Stimulated activated CD4-positive, alpha-beta T cell treated with anti-CD3 and anti-CD28 coated beads, Interleukin-15, amount 100 ng/mL, for 48 hours (primary cell): ENCODE measurements at places on chromosomes 1 and 21.
A peak's percentile ranks its signal among the peaks of the same experiment; 100 is the strongest.

- DNase-seq: no peak
Observed at GRCh38 chr1:247417831-247418230, 1.9 kb downstream of the NLRP3 start.

DNA sequence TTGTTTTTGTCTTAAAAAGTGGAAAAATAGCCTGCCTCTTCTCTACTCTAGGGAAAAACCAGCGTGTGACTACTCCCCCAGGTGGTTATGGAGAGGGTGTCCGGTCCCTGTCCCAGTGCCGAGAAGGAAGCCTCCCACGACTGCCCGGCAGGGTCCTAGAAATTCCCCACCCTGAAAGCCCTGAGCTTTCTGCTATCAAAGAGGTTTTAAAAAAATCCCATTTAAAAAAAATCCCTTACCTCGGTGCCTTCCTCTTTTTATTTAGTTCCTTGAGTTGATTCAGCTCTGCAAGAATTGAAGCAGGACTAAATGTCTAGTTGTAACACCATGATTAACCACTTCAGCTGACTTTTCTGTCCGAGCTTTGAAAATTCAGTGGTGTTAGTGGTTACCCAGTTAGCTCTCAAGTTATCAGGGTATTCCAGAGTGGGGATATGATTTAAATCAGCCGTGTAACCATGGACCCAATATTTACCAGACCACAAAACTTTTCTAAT lies 35.0 kb upstream of the TDRD10 start:
- no peak for DNase-seq

DNA sequence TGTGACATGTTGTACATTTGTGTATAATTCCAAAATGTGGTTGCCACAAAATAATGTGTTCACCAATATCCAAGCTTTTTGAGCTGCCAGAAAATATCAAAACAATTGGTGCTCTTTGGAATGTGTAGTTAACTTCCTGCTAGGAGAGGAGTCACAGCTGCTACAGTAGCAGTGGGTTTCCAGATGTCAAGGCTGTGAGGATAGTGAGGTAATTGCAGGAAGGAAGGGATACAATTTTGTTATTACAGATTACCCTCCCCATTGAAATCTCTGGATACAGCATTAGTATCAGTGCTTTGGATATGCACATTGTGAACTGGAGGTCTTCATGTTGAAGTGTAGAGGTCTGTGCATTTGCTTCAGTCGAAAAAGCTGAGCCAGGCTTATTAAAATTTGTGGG lies 253.2 kb downstream of the PTPRC start:
- no peak for DNase-seq

- peak; percentile 3 for DNase-seq
Observed at GRCh38 chr1:239811211-239811885, 280.3 kb upstream of the FMN2 start.

DNA sequence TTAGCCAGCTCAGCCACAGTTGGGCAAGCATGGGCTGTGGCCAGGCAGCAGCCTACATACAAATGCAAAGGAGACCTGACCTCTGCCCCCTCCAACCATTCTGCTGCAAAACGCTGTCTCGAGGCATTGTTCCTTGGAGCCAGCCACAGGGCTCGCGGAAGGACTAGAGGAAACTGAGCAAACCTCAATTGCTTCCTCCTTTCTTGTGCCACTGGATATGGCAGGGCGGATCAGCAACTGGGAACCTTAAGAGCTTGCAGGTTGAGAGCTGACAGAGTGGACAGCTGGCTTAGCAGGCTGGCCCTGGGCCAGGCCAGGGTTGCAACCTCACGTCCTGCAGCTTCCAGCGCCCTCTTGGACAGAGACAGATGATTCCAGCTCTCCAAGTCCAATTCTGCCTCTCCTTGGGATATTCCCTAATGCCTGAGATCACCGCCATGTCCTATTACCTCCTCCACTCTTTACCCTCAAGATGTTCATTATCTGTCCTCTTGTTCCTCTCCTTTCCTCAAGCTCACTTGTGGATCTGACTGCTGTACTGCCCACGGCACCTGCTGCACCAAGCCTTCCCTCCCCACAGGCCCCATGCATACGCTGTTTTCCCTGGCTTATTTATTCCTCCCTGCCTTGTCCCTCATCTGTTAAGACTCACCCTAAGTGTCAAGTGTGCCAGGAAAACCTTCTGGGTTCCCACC lies 67.5 kb downstream of the SDC3 start:
- DNase-seq: no peak

DNA sequence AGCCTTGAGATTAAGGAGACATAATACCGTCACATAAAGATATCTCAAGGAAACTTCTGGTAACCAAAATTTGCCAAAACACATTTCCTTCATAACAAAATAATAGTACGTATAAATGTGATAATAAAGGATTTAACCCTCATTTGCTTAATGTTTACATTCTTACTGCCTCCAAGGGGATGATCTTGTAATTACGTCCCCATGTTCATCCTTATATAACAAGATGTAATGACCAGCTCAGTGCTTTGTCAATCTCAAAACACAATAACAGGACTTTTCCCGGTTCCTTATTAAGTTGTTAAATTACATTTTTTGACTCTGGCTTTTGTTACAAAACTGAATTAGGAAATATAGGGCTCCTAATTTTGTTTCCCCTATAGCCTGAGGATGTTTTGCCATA lies 41.3 kb upstream of the UHMK1 start:
- no peak for DNase-seq

GRCh38 chr1:177185209-177185608 lies 14.5 kb downstream of the BRINP2 start:
- DNase-seq: no peak

DNA sequence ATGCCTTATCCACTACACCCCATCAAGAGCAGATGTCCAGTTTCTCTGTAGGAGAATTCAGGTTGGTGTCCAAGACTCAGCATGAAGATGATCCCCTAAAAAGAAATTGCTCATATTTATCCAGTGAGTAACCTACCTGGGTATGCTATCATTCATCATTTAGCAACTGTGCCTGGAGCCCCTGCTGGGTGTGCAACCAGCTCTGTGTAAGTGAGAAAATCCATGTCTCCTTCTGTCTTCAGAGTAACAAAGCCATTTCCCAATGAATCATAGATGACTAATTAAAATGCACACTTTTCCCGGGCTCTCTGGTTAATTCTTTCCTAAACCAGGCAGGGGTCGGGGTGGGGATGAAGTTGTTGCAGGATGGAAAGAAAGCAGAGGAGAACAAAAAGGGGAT lies 35.8 kb downstream of the OLFML3 start:
- DNase-seq: no peak

DNA sequence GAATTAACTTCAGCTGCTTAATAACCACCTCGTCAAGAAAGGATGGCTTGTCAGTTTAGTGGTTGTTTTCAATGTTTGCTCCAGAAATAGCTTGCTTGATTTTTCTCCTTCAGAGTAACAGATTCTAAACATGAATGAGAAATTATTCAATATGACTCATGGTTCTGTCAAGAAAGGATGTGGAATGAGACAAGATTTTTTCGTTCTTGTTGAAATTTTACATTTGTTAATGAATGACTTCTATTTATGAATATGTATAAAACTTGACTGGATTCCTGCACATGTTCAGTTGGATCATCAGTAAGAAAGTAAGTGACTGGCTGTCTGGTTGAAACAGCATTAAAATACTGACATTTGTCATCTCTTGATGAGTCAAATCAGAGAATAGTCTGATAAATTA lies 38.3 kb downstream of the IFI44 start:
- DNase-seq: no peak
